ENCODE measurements at places on chromosomes 1 and 21.

DNA sequence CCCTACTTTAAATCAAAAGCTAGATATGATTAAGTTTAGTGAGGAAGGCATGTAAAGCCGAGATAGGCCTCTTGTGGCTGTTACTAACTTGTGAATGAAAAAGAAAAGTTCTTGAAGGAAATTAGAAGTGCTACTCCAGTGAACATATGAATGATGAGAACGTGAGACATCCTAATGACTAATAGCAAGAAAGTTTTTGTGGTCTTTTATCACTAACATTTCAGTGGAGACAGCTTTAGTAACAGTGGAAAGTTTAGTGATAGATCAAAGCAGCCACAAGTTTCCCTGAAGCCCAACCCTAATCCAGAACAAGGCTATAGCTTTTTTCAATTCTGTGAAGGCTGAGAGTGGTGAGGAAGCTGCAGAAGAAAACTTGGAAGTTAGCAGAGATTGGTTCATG, 73.6 kb upstream of the LRRC8B start:
- no peak for DNase-seq

GRCh38 chr21:45699966-45700365, 56.4 kb downstream of the PCBP3 start:
- DNase-seq, result no peak

GRCh38 chr21:15616864-15617574, 112.8 kb upstream of the USP25 start:
- DNase-seq, result no peak

DNA sequence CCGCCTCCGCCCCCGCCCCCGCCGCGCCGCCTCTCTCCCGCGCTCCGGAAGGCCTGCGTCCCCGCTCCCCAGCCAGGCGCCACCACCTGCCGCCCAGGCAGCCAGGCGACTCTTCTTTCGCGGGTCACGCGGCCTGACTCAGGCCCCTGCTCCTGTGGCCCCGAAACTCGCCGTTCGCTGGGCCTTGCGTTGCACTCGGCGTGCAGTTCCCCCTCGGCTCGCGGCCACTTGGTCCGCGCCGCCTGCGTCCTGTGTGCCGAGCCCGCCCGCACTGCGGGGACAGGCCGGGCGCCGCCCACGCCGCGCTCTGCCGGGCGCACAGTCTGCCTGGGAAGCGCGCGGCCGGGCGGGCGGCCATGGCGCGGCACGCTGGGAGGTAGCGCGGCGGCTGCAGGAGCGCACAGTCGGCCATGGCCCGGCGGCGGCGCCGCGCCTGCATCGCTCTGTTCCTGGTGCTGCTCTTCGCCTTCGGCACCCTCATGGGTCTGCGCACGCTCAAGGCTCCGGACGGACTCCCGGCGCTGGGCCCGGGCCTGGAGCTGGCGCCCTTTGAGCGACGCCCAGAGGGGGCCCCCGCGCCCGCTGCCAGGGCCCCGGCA, at the start of gene MANEAL:
Gene MANEAL (plus strand): TSS at position 75 of the 599 bp plus-strand sequence. CDS start 336 bp downstream, at position 411.
- DNase-seq, result no peak

GRCh38 chr1:199914546-199914945, 113.0 kb upstream of the NR5A2 start:
- DNase-seq, result no peak

DNA sequence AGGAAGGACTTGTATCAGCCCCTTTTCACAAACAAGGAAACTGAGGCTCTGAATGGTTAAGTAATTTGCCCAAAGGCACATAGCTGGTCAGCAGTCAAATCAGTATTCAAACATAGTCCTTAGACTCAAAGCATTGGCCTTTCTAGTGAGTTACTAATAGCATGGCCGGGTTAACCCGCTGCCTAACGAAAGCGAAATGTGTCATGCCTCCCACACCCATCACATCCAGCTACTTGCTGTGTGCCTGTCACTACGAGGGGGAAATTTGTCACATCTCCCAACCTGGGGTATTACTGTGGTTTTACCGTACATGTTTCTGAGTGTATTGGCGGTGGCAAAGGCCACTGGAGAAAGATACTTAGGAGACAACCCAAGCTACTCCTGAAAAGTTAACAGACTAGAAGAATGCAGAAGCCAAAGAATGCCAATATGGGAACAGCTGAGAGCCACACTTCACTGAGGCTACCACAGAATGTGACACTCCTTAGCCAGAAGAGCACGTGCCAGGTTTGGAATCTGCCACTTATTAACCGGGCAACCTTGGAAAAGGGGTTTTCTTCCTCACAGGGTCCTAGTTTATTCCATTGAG, 363.5 kb downstream of the KCNH1 start:
- DNase-seq, result no peak
